DMS79 (cell line): ENCODE measurements at places on chromosomes 1 and 21.

GRCh38 chr1:18978706-18979105 is 22.2 kb upstream of the IFFO2 start:
- DNase-seq = no peak

DNA sequence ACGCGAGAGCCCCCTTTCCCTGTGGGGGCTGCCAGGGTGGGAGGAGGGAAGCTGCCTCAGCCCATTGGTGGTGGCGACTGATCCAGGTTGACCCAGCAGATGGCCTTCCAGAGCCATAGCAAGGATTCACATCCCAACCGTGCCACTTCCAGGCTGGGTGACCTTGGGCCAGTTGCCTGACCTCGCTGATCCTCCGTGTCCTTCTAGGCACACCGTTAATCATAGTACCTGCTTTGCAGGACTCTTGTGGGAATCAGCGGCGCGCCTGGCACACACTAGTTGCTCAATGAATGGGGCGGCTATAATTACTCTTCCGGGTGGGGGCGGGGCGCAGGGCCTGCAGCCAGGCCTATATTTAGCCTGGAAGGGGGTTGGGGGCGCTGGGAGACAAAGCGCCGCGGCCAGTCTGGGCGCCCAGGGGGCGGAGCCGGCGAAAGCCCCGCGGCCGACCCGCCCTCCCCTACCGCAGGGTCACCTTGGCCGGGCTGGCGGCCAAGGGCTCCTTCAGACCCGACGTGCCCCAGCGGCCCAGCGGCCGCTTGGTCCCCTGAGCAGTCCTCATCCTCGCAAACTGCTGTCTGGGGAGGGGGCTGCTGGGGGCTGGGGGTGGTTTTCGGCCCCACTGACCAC is 5.1 kb downstream of the HSPB7 start:
- peak; percentile 18 for DNase-seq

GRCh38 chr1:89802051-89802450 is 18.8 kb upstream of the LRRC8D start:
- peak; percentile 2 for DNase-seq

DNA sequence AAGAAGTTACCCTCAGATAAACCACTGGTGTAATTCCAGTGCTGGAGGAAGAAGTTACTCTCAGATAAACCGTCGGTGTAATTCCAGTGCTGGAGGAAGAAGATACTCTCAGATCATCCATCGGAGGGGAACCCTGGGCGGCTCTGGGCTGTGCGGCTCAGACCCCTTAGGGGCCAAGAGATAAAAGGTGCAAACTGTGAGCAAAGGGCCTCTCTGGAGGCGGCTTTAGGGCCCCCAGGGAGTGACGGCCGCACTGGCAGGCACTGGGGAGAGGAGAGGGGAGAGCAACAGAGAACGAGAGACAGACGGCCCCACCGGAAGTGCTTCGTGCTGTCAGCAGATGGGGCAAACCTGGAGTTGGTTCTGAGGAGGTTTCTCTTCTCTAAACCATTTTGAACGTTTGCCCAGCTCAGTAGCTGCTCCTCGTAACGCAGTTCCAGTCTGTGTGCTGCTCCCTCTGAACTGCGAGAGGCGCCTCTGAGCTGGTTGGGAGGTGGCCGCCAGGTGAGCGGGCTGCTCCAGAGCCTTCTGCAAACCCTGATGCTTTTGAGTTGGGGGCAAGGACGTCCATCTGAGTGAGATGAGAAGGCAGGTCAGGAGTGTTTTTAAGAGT is 62.6 kb upstream of the COL6A1 start:
- DNase-seq = no peak

- no peak for DNase-seq
Observed at GRCh38 chr1:172352435-172352834, 68.0 kb upstream of the C1orf105 start.

DNA sequence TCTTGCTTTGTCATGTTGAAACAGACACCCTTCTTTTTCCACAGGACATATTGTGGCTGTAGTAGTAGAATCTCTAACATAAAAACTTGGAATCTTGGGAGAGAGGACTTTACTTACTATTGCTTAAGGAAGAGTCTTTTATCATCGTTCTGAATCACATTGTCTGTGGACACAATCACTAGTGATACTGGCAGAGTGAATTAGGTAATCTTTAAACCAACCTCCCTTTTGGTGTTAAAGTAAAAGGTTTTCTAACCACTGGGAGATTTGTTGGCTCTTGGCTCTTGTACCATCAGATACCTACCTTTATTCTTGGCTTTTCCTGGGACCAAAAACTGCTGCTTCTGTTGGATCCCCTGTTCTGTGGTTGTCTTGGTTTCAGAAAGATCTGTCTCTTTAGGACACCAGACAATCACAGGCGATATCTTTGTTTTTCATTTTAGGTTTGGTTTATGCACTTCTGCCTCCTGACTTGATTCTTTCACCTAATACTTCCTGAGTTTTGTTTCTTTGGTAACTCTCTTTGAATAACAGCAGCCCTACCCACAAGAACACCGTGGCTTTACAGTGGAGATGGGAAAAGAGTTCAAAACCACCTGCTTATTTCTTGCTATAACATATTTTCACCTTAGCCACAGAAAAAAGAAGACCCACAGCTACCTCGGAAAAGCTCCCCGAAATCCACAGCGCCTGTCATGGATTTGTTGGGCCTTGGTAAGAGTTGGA is 36.6 kb upstream of the ZFP69B start:
- DNase-seq = no peak

GRCh38 chr1:92262516-92262915 is 36.3 kb downstream of the GLMN start:
- DNase-seq = no peak

- no peak for DNase-seq
Observed at GRCh38 chr1:109241344-109241743, 8.0 kb upstream of the CELSR2 start.

DNA sequence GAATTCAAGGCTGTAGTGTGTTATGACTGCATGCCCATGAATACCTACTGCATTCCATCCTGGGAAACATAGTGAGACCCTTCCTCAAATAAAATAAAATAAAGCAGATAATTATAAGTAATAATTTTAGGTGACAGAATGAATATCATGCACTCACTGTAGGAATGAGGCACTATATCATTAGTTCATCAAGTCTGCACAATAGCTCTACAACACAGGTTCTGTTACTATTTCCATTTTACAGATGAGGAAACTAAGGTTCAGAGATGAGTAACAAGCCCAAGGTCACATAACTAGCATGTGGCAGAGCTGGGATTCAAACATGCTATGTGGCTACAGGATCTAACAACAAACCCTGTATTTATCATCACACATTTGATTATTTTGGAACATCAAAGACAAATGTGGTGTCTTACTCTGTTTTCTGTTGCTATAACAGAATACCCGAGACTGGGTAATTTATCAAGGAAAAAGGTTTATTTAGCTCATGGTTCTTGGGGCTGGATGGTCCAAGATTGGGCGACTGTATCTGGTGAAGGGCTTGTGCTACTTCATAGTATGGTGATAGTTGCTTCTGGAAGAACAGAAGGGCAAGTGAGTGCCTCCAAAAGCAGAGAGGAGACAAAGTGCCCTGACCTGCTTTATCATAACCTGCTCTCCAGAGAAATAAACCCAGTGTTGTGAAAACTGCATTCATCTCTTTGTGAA is 4.8 kb upstream of the ZNF691 start:
- DNase-seq = no peak

GRCh38 chr1:67711158-67711854 is 26.3 kb downstream of the GADD45A start:
- DNase-seq = no peak

- no peak for DNase-seq
Observed at GRCh38 chr1:154714052-154714623, 106.2 kb upstream of the ADAR start.

DNA sequence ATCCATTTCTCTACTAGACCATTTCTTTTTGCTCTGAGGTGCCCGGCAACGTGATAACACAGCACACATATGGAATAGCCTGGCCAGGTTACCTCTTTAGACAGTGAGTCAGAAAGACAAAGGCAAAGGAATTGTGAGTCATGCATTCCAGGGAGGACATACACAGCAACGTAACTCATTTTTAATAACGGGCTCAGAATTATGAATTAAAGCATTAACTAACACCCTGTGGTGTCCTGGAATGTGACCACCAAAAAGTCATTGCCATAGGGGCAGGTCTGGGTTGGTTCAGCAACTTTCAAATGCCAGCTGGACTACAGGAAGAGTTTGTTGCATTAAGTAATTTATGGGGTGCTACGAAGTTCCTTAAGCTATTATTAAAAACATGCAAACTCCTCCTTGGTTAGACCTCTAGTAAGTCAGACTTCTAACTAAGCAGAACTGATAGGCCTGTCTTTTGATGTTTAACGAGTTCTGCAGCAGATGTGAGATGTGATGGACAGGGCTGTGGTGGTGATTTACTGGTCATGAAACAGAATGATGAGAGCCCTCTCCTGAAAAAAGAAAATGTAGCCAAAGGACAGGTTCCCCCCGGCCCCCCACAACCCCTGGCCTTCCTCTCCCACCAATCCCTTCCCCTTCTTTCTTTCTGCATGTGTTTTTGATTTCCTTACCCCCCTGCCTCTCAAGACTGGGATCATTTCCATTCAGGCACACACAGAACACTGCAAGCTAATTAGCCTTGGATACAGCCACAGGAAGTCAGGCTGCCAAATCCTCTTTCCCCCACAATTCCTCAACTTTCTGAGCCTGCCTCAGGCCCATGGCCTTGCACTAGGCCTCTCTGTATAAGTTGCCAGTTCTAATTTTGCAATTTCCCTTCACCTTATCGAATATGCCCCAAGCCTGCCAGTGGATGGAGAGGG is 88.9 kb upstream of the HAO2 start:
- no peak for DNase-seq

DNA sequence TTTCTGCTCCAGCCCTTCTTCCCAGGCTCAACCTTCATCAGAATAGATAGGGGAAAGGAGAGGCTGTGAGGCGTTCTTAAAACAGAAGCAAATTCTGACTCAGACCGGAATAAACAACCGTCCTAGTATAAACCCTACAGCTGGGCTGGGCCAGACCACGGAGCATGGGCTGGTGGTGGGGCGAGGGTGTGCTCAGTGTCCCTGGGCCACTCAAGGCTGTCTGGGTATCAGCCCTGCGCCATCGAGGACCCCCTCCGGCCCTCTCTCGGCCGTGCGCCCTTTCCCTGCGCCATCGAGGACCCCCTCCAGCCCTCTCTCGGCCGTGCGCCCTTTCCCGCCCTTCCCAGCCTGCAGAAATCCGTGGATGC is 36.0 kb downstream of the CAPN2 start:
- DNase-seq = no peak

DNA sequence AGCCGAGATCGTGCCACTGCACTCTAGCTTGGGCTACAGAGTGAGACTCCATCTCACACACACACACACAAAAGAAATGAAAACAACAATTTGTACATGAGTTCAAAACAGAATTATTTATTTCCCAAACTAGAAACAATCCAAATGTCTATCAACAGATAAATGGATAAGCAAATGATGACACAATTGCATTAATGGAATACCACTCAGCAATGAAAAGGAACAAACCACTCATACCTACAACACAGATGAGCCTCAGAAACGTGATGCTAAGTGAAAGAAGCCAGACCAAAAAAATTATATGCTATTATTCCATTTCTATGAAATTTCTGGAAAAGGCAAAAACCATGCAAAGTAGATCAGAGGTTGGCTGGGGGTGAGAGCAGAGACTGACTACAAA is 2.0 kb upstream of the PGD start:
- no peak for DNase-seq

- DNase-seq = no peak
Observed at GRCh38 chr1:159239551-159240220, 35.0 kb downstream of the ACKR1 start.

- peak; percentile 4 for DNase-seq
Observed at GRCh38 chr1:110674337-110675059, at the start of gene KCNA3. Gene KCNA3, minus strand, starts transcription at chr1:110674940. Its CDS starts 131 bp downstream, at chr1:110674809.

GRCh38 chr1:33719326-33719725 is 144.6 kb upstream of the HMGB4 start:
- no peak for DNase-seq

GRCh38 chr1:230191855-230192254 is 124.8 kb downstream of the GALNT2 start:
- no peak for DNase-seq

- no peak for DNase-seq
Observed at GRCh38 chr21:36839123-36839522, 127.3 kb downstream of the HLCS start.

DNA sequence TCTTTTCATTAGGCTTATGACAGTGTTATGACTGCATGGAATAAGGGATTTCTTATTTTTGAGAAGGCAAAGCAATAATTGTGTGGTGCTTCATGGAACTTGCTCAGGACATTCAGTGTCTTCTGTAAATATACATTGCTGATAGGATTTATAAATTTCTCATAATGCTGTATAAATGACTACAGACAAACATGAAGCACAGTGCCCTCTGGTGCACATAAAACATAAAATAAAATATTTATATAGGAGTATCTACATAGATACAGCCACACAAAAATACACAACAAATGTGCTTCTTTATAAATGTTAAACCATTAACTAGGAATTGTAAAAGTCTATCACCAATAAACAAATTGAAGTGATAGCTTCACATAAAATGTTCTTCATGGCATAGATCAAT is 24.1 kb downstream of the BRINP3 start:
- DNase-seq = no peak

DNA sequence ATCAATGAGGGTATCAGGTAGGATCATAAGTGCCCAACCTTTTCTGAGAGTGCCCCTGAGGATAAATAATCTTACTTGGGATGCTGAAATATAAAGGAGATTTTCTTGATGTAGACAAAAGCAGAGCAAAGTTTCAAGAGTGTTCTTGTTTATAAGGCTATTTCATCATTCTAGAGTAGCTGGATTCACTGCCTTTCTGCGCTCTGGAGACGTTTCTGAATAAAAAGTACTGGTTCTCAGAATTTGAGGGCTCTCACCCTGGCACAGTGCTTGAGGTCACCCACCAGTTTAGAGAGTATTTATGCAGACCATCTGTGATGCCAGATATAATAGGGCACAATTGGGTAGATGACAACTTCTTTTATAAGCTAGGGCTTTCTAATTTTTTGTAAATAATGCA is 103.3 kb downstream of the GDAP2 start:
- no peak for DNase-seq

DNA sequence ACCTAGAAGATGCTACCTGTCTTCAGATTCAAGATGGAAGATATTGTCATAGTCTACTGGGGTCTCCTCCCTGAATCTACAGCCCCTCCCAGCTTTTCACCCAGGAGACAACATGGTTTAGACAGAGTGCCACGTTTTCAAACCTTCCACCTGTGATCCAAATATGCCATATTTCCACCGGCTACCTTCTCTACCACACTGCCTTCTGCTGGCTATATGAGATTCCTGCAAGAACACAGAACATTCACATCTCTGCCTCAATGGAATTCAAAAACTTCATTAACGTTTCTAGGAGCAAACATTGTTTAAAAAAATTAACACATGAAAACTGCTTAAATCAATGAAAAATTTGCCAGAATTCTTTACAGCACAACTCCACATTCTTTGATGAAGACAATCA is 12.9 kb upstream of the LELP1 start:
- no peak for DNase-seq

DNA sequence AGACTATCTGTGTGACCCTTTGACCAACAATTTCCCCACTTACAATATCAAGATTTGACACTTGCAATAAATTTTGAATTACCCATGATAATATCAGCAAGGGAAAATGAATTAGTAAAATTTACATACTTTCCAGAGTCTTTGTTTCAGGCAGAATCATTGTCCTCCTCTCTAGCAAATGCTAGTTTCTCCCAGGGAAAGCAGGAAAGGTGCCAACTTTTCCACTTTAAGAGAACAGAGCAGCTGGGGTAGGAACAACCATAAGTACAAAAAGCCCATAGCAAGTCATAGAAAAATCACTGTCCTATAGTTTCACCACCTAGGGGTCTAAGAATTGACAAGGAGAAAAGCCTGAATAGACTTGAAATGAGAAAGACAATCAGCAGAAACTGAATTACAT is 67.1 kb upstream of the GUCA2B start:
- DNase-seq = no peak

- no peak for DNase-seq
Observed at GRCh38 chr1:154466921-154467417, 35.0 kb upstream of the TDRD10 start.
